Urinary bladder (tissue), 4 donors: ENCODE measurements at places on chromosomes 2 and 18. TPM values are rescaled to one million over a fixed set of nuclear protein-coding genes. Genes with fewer than 3 reads are reported as not detected.

Gene SLC16A14
- 13.7 TPM for total RNA-seq

Gene DSC1
- 0.16 TPM for total RNA-seq

Gene FOXD4L1
- total RNA-seq: not detected

DNA sequence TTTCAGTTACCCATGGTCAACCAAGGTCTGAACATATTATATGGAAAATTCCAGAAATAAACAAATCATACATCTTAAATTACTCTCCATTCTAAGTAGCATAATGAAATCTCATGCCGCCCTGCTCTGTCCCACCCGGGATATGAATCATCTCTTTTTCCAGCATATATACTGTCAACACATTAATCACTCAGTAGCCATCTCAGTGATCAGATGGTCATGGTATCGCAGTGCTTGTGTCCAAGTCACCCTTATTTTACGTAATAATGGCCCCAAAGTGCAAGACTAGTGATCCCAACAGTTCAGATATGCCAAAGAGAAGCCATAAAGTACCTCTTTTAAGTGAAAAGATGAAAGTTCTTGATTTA lies 43.8 kb downstream of the OSBPL6 start:
- DNase-seq: no peak

- no peak for DNase-seq
These were observed 40.4 kb upstream of the CDC42EP3 start for GRCh38 chr2:37711831-37712230.

GRCh38 chr18:22683786-22684185 lies 249.3 kb upstream of the RBBP8 start:
- DNase-seq: no peak

DNA sequence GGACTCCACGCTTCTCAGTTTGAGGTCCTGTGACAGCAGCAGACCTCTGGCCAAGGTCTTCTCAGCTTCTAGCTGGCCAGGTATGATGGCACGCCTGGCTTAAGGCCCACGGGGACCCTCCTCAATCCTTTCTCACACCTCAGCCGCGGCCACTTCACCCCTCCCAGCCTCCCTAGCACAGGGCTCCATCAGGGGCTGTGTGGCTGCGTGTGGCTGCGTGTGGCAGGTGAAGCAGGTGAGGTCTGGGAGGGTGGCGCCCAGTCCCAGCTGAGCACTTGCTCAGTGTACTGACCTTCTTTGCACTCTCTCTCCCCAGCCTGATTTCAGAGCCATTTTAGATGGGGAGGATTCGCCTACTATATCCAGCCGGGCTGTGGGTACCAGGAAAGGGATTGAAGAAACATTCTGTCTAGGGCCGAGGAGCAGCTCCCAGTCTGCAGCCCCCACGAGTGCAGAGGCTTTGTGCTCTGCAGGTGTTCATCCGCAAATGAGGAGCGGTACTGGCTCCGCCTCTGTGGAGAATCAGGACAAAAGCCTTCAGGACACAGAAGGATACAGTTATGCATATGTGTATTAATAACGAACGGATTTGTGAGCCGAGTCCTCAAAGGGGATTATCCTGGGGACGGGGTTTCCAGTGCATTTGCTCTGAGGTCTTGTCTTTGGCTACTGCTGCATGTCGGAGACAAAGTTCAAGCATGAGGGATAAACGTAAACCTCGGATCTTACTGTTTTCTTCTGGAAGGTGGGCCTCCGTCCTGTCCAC lies 236.9 kb upstream of the RAB6C start:
- DNase-seq: no peak

- DNase-seq: no peak
These were observed 218.1 kb downstream of the TPGS2 start for GRCh38 chr18:36610661-36611060.

DNA sequence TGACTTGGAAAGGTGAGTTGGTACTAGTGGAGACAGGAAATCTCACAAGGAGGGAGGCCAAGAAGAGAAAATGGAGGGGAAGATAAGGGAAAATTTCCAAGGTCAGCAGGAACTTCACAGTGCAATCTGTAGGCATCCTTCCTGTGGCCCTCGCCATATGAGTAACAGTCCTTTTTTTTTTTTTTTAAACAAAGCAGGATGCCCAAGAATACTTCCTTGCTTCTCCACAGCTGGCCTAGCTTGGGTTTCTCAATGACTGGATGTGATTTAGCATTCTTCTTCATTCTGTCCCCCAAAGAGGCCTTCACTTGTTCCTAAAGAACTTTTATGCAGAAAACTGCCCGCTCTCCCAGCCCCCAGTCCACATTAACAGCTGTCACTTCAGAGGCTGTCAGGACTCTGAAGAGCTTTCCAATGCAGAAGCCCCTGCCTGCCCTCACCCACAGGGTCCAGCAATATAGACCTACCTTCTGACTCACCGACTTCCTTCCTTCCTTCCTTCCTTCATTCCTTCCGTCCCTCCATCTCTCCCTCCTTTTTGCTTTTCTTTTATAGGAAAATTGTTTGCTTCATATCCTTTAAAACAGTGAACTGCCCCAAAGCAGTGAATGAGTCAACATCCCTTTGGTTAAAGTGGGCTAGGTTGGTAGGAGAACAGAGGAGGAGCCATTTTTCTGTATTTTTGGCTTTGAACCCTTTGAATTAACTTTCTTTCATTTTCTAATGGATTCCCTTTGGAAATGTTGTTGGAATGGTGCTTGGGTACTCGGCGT lies 172.0 kb downstream of the MGAT5 start:
- DNase-seq: no peak

DNA sequence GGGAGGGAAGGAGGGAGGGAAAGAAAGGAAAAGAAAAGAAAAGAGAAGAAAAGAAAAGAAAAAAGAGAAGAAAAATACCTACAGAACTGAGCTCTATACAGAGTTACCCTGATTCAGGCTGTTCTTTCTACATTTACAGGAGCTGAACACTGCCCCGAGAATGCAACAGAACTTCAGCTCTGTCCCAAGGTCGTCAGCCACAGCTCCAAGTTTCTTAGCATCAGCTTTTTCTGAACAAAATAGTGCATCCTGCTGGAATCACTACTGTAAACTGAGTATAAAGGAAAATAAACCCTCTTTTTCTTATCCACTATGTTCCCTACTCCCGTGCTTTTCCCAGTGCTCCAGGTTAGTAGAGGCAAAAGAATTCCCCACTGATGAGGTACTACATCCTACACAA lies 4.7 kb upstream of the PPP4R1 start:
- DNase-seq: no peak
